ENCODE measurements at places on chromosomes 3 and 15.

- no peak for DNase-seq
Measured at GRCh38 chr15:80611543-80612080, 83.5 kb upstream of the ABHD17C start.

DNA sequence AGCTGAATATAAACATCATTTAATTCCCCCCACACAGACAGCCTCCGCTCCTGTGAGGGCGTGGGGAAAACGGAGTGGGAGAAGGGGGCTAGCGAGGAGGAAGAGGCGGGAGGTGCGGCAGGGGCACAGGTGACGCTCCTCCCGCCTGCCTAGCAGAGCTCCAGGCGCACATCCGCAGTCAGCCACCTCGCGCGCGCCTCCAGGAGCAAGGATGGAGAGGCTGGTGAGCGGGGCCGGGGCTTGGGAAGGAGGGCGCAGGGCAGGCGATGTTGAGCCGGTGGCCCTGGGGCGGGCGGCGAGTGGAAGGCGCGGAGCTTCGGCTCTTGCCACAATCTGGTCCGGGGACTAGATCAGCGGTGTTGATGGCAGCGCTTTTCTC is at the start of gene CD200:
TSS of gene CD200 (plus strand) at position 155 of the 379 bp plus-strand sequence. CDS start at position 212, 57 bp downstream.
- peak; percentile 22 for DNase-seq

DNA sequence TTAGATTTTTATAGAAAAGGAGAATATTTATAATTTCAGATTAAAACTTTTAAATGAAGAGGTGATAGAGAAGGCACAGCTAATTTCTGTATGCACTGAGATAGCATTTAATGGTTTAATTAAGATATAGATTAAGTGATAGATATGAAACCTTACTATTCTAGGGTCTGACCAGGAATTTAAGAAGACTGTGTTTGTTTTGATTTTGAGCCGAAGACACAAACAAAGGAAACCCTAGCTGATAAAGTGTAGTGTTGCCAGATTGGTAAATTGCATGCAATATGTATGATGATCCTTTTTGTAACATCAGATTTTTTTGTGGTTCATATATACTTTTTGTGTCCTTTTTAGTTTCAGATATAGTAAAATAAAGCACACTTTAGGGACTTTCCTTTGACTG is 141.8 kb downstream of the ZPLD1 start:
- no peak for DNase-seq

DNA sequence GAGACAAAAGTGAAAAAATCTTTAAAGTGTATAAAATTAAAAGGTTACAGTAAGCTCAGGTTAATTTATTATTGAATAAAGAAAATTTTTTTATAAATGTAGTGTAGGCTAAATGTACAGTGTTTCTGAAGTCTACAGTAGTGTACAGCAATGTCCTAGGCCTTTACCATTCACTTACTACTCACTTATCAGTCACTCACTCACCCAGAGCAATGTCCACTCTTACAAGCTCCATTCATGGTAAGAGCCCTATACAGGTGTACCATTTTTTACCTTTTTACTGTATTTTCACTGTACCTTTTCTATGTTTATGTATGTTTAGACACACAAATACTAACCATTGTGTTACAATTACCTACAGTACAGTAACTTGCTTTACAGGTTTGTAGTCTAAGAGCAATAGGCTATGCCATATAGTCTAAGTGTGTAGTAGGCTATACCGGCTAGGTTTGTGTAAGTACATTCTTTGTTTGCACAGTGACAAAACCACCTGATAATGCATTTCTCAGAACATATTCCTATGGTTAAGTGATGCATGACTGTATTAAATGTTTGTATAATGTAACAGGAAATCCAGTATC is 38.1 kb upstream of the NECTIN3 start:
- no peak for DNase-seq

- DNase-seq, result no peak
Measured at GRCh38 chr3:65963787-65964677, 74.7 kb downstream of the MAGI1 start.

DNA sequence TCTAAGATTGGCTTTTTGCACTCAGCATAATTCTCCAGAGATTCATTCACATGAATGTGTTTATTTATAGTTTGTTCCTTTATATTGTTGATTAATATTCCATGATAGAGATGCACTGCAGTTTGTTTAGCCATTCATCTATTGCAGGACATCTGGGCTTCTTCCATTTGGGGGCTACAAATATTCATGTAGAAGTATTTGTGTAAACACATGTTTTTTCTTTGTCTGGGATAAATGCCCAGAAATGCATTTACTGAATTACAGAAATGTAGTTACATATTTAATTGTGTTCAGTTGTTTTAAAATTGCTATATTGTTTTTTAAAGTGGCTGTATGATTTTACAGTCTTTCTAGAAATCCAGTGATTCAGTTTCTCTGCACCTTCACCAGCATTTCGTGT is 635.0 kb downstream of the ZIC1 start:
- DNase-seq, result no peak

DNA sequence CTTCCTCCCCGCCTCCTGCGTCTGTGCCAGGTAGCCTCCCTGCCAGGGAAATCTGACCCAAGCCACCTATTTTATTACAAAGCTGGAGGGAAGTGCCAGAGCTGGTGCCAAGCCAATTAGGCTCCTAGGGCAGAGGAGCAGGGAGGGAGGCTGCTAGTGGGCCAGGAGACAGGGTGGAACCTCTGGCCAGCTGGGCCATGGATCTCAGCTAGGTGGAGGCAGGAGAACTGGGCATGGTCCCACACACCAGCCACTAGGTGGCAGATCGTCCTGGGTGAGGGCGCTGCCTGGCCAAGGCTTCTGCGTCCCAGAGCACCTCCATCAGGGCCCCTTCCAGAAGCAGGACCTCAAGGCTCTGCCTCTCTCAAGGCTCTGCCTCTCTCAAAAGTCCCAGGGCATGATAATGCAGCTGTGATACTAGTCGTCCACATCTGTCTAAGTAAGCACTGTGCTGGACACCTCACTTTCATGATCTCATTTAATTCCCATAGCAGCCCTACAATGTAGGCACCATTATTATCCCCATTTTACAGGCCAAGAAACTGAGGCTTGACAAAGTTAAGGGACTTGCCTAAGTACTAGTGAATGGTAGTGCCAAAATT is 4.5 kb upstream of the RFT1 start:
- peak; percentile 42 for DNase-seq

- DNase-seq, result no peak
Measured at GRCh38 chr3:41370307-41370706, 171.0 kb downstream of the CTNNB1 start.

DNA sequence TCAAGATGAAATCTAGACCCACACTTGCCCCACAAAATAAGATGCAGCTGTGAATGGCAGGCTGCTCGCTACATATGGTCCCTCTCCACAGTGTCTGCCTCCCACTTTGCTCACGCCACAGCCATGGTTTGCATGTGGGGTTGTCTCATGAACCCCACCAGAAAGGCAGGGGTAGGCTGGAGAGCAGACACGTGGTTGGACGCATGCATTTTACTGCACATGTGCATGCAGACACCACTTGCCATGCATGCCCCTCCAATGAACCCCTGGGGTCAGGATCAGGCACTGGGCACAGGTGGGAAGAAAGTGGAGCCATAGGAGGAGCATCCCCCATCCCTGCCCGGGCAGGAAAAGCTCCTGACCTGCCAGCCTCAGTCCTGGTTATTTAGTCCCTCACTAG is 20.7 kb downstream of the SCN5A start:
- no peak for DNase-seq

DNA sequence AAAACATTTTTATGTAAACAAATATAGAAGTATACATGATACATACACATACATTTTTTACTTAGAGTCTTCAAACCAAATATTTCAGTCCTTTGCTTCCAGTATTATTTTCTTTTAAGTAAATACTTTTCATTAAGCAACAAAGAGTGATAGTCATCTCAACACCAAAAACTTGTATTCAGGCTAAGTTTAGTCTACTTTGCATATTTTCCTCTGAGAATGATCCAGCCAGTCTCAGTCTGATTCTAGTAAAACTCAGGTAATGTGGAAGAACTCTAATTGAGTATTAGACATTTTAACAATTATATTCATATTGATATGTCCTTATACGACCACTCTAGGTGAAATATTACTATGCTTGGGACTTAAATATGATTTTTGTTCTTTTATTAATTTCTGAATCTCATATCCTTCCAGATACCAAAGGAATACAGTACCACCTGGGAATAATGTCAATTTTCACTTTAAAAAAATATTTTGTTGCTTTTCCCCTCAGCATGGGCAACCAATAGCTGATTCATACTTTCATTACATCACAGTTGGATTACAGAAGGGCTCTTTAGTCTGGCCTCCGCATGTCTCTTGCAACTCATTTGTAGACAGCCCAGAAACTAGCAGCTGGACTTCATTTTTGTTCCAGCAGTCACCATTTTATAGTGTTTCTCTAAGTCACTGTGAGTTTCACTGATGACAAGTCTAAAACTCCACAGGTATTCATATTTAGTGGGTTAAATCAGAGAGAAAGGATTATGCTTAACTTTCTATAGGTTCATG is 390.4 kb downstream of the ZBTB20 start:
- DNase-seq, result no peak

GRCh38 chr3:137259701-137260100 is 301.9 kb downstream of the IL20RB start:
- DNase-seq, result no peak

- DNase-seq, result no peak
Measured at GRCh38 chr15:77901251-77901881, 176.1 kb downstream of the TBC1D2B start.

DNA sequence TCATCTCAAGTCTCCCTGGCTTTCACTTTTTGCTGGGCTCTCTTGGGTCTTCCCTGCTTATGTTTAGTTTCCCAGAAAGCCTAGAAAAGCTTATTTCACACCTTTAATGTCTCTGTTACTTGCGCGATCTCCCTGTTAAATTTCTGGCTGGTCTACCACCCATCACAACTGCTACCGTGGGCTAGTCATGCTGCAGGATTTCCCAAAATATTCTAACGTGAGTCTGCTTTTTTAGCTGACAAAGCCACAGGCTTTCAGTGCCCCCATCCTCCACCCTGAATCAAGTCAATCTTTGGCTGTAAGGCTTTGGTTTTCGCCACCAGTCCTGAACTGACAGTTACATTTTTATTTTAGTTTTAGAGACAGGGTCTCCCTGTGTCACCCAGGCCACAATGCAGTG is 74.1 kb downstream of the SUMF1 start:
- no peak for DNase-seq

GRCh38 chr15:60540002-60540651 is 61.2 kb upstream of the ICE2 start:
- no peak for DNase-seq

- no peak for DNase-seq
Measured at GRCh38 chr3:146991907-146992306, 386.8 kb upstream of the PLSCR5 start.

DNA sequence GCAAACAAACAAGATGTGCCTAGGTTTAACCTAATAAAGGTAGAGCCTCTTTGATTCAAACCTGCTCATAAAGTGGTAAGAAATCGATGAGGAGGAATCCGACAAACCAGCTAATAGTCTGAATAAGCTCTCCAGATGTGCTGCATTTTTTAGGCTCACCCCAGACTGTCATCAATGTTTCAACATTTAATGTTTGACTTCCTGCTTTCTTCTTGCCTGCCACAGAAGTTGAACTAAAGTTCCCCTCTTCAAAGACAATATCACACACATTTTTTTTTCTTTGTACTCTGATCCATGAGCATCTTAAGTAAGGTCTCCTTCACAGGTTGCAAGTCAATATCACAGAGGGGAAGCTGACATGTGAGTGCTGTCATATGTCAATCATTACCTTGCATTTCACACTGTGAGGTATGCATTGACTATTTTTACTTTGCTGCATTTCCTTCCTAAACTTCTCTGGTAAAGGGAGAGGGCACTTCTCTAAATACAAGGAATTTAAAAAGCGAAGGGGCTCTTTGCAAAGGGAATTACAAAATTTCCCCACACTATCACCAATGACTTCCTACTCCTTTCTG is 172.3 kb upstream of the MCTP2 start:
- no peak for DNase-seq

DNA sequence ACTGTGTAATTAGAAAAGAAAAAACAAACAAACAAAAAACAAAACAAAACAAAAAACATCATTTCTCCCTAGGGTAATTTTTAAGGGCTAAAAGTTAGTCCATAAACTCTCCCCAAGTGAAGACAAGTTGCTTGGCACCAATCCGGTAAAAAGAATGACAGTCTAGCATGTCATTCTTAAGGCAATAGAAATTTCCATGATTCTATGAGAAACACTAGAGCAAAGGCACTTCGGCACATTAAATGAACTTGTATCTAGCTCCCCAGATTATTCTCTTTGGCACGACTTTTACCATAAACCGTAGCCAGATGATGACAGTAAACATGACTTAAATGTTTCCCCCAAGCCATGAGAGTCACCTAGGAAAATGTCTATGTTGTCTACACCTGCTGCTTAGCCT is 10.1 kb downstream of the COL8A1 start:
- no peak for DNase-seq

DNA sequence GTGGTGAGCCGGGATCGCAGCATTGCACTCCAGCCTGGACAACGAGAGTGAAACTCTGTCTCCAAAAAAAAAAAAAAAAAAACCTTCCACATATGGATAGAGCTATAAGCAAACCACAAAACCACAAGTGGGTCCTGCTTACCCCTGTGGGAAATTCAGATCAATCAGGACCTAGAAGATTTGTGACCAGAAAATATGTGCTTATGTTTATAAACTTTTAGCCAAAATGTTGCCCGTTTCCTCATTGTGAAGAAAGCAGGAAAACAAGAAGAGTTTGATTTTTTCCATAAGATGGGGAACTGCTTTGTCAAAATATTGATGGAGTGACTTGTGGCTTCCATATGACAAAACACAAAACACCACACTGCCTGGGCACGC is 3.4 kb upstream of the SLC25A38 start:
- DNase-seq, result no peak

DNA sequence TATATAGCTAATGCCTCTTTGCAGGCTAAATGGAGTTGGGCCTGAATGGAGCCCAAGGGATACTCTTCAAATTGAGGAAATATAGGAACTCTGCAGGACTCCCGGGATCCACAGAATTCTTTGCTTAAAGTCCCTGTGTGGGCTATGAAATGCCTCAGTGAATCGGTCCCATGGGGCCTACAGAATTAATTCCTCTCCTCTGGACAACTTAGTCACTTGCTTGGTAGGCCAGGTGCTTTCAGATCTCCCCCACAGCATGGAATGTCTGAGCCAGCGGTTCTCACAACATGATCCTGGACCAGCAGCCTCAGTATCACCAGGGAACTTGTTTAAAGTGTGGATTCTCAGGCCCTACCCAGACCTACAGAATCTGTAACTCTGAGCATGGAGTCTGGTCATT is 15.1 kb upstream of the PRICKLE2 start:
- no peak for DNase-seq

GRCh38 chr3:159989973-159990846 is 1.6 kb downstream of the IL12A start:
- no peak for DNase-seq

DNA sequence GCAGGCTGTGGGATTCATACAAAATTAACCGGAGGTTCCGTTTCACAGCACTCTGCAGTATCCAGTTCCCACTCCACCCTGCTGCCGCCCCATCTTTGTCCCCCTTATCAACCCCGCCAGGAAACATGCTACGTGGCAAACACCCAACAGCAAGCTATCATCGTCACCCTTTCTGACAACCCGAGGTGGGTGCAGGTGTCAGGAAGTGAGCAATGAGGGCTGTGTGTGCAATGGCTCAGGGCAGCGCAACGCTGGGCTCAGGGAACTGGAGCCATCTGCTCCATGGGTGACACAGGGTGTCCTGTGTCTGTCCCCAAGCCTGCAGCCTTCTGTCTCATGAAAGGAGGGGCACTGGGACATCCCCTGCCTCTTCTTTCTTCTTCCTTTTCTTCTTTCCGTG is 60.9 kb downstream of the ATP2B2 start:
- no peak for DNase-seq
